Putamen (tissue), 1 donor: ENCODE measurements at places on chromosomes 3 and 15.

DNA sequence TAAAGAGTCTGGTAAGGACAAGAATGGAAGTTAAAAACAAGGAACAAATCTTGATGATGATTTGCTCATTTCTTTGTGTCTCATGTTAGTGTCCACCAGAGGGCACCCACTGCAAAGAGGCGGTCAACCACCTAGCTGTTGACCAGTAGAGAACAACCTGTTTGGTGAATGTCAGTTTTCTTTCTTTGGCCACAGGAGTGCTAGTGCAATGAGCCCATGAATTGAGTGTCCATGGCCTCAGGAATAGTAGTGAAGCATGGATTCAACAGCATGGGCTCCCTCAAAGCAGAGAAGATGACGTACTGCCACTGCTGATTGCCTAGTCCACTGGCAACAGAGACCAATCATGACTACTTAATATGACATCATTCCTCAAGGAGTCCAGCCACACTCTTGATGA is 10.7 kb upstream of the CNTN6 start:
- peak; percentile 9 for DNase-seq

DNA sequence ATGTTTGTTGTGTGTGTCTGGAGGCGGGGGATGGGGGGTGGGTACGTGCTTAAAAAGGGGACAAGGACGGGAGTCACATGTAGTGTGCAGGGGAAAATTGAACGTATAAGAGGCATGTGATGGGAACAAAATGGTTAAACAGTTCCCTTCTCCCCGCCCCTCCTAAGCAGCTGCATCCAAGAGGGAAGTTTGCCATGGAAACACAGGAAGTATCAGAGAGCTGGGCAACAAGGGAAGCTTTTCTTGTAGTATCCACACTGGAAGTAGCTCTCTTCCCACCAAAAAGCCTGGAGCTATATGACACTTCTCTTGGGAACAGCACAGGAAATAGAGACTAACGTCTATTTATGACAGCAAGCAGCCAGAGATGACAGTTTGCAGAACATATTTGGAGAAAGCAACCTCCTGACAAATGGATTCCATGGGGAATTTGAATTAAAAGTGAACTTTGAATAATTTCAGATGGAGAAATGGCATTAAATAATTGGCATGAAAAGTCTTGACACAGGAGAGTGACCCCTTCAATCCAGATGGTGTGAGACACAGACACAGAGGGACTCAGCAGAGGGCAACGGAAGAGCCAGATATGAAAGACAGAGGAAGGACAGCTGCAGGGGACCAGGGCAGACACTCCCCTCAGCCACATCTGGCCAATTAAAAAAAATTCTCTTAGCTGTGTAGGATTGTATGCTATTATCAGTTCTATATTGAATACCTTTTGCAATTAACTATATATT is 294.2 kb upstream of the TBL1XR1 start:
- DNase-seq, result peak; percentile 91

DNA sequence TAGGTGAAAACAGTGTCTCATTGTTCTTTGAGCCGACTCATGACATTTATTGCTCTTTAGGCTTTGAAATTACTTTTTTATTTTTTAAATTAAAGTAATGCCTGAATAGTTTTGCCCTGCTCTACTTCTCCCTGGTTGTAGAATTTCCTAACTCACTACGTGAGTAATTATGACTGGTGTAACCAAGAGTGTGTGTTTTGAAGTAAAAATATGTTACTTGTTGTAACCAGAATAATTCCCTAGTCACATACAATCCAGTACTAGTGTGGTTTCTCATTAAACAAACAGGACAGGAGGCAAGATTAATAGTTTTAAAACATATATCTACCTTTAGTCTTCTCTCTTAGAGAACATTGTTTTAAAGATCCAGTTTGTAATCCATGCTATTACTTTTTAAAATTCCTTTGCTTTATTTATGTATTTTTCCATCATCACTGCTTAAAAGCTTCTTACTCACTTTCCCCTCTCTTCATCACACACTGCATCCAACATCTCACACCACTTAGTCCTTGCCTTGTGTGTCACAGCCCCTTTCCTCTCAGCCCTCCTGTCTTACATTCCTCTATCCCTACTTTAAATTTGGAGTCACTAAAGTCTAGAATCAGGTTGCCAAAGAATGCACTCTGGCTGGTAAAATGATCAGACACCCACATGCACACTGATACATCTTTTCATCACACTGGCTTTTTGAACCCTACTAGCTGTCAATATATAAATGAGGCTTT is 219.7 kb downstream of the WNT5A start:
- DNase-seq, result no peak

DNA sequence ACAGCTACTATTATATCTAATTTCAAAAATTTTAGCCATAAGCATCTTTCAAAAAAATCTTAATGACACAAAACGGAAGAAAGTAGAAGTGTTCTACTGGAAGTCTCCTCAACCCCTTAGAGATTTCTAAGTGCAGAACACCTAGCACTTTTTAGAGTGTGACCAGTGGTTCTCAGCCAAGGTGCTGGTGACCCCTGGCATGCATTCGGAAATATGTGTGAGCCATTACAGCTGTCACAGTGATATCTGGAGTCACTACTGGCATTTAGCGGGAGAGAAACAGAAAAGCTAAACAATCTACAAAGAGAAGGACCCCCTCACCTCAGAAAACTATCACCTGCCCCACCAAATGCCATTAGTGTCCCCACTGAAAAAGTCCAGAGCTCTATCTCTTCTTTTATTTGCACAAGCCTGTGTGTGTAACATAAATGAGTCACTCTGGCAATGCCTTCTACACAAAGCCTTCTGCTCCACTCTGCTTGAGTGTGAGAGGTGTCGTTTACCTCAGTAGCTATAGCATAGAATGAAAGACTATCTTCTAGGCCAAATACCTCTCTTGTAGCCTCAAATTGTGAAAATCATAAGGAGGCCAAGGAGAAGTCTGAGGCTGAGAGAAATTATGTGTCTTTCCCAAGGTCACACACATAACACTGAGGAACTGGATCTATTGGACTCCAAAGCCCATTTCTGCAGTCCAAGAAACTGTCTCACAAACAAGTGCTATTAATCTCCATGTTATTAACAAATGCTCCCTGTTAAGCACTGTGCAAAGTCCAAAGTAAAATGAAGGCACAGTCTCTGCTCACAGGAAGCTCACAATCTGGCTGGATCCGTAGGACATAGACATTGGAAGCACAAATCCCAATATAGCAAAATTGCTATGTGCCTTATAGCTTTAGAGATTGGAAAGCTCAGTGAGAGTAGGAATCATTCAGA is 28.5 kb upstream of the KCNMB2 start:
- DNase-seq, result no peak

GRCh38 chr15:57324590-57324890 is 51.8 kb upstream of the CGNL1 start:
- no peak for DNase-seq

- DNase-seq, result no peak
Measured at GRCh38 chr15:57422113-57422754, 45.9 kb downstream of the CGNL1 start.

DNA sequence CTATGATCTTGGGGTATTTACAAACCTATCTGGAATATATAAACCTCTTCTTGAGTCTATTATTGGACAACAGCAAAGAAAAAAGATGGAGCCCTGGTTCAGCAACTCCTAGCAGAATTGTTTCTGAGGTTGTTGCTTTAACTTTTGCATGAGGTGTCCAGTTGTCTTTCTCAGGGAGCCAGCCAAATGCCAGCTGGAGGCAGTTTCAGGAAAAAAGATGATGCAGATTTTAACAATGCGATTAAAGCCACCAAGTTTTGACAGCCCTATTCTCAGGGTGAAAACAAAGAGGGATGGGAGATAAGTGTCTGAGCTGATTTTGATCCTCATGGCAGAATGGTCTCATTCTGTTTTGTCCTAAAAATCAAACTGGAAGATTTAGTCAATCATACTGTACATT is 181.6 kb upstream of the RASGRP1 start:
- no peak for DNase-seq

DNA sequence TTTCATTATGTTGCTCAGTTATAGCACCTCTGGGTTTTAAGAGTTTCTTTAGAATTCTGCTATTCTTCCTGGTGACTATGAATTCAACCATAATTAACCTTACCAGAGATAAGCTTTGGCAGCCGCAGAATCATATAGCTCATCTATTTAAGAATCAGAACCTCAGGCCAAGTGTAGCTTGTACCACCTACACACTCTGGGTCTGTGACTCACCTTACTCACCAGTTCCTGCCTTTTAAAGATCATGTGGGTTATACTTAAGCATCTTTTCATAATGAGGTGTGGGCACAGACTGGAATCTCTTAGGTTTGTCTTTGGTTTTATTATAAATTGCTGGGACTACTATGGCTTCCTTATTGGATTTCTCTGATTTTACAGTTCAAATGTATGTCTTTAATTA is 21.9 kb downstream of the CDV3 start:
- DNase-seq, result peak; percentile 73

GRCh38 chr15:33200903-33201302 is 6.4 kb upstream of the FMN1 start:
- no peak for DNase-seq

- DNase-seq, result no peak
Measured at GRCh38 chr15:93246266-93247242, 157.5 kb upstream of the RGMA start.

DNA sequence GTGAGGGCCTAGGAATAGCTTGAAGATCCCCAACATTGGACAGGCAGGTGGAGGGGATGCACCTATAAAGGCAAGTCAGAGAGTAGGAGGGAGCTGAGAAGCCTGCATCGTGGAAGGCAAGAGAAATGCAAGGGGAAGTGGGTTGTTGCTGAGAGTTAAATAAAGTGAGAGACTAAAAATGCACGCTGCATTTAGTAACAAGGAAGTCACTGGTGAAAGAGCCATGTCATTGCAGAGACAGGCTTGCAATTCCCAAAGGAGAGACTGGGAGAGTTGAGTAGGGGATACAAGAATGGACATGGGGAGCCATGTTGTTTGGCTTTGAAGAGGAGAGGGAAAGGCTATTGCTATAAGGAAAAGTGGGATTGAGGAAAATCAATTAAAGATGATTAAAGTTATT is 77.0 kb upstream of the HEG1 start:
- DNase-seq, result no peak

GRCh38 chr3:35658686-35659085 is 19.4 kb downstream of the ARPP21 start:
- no peak for DNase-seq

DNA sequence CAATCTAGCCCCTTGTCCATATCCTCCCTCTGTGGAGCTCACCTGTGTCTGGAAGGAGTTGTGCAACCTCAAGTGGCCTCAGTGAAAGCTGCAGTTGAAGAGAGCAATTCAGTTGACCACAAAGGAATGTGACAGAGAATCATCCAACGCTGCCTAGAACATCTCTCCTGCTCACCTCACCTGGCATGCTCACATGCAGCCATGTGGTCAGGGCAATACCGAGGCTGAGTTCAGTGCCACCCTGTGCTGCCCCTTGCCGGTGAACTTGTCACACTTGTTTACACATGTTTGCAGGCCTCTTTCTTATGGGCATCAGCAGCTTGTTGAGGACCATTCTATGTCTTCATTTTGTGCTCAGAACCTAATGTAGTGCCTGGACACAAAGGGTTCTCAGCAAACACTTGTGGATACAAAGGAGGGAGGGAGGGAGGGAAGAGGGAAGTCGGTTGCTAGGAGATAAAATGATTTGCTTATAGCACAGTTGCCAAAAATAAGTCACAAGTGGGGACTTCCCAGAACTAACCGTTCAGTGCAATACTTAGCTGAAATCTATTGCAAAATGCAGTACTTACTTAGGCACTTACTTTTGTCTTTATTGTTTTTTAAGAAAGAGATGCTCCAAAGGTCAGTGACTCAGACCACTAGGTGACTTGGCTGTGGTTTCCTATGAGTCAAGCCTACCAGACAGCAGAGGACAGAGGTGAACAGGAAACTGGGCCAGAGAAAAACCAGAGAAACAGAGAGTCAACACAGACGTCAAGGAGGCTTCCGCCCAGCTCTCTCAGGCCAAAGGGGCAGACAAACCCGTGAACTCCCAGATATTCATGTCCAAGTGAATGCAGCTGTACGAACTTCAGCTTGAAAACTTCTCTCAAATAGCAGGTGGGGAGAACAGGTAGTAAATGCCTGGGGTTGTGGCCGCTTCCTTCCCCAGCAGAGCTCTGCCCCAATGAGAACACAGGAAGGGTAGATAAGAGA is 227.8 kb upstream of the CTNNB1 start:
- DNase-seq, result peak; percentile 43

- DNase-seq, result peak; percentile 64
Measured at GRCh38 chr15:74375303-74375693, 7.9 kb upstream of the CYP11A1 start.

DNA sequence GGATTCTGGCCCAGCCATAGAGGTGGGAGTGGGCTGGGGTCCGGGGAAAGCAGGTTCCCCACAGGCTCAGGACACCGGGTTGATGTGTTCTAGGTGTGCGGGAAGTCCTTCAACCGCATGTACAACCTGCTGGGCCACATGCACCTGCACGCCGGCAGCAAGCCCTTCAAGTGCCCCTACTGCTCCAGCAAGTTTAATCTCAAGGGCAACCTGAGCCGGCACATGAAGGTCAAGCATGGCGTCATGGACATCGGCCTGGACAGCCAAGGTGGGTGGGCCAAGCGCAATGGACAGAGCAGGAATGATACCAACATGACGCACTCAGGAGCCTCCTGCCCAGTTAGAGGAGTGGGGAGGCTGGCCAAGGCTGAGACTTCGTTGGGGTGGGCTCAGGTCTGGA is 28.2 kb downstream of the IDH2 start:
- no peak for DNase-seq

GRCh38 chr3:132443421-132443820 is 26.1 kb downstream of the DNAJC13 start:
- DNase-seq, result no peak

DNA sequence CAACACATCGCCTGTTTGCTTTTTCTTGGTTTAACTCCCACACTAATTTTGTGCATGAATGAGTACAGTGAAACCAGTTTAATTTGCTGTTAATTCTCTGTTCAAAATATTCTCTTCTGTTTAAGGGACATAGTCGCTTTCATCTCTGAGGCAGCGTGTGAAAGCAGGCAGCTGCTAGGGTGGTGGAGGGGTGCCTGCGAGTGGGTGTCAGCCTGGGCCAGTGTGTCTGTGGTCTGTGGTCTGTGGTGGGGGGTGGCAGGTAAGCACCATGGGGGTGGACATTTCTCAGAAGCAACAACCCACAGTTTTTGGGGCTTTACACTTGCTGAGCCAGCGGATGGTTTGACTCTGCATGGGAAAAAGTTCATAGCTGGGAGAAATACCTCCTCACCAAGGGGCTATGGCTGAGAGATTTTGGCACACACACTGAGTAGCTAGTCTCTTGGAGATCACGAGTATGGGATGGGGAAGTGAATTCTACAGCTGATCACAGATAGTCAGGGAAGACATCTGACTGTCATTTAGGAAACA is 109.2 kb downstream of the EPHB1 start:
- DNase-seq, result no peak
